Endothelial cell of umbilical vein (primary cell): ENCODE measurements at places on chromosomes 5 and 9. TPM values are rescaled to one million over a fixed set of nuclear protein-coding genes. Genes with fewer than 3 reads are reported as not detected.

TOR2A gene
- total RNA-seq = 17.1 and 19.3 TPM in 2 replicates

DNA sequence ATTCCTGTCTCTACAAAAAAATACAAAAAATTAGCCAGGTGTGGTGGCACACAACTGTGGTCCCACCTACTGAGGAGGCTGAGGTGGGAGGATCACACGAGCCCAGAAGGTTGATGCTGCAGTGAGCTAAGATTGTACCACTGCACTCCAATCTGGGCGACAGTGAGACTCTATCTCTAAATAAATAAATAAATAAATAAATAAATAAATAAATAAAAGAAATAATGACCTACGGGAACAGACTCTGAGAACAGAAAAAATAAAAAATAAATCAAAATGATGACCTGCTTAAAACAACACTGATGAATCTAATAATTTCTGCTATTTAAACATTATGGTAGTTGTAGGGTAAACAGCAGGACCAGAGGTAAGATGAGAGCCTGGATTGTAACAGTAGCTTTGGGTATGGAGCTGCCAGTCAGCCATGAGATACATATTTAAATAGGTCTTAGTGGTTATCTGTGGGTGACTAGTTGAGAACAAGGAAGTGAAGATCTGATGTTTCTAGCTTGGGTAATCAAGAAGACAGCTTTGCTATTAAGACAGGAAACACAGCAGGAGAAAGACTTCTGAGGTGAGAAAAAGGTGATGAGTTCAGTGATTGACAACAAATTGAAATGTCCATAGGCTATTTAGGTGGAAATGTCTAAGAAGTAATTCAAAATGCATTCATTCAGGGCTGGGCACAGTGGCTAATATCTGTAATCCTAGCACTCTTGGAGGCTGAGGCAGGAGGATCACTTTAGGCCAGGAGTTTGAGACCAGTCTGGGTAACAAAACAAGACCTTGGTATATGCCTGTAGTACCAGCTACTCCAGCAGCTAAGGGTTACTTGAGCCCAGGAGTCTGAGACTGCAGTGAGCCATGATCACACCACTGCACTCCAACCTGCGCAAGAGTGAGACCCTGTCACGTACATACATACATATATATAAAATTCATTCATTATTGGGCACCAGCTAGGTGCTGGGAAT is 11.0 kb downstream of the RNF145 start:
- DNase-seq = no peak
- H3K27me3 ChIP-seq = no peaks in the 10 kb centered on the region
- no peaks in the 10 kb centered on the region for H3K4me1 ChIP-seq
- H3K36me3 ChIP-seq = peaks cover 3% of the 10 kb centered on the region
- no peak overlapping the region for H3K27ac ChIP-seq

DNA sequence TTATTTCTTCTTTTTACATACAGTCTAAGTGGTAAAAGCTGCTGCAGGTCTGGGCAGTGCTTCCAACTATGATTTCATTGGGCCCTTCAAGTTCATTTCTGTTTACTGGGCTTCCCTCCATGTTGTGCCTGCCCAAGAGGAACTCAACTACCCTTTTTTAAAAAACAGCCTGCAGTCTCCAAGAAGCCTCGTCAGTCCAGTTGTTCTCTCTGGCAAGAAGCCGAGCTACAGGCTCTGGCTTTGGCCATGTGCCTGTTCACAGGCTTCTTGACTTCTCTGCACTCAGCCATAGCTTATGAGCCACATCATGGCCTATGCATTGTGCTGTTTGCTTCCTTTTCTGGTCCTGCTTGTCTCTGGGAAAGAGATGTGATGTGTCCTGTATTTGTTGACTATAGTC is 119.7 kb upstream of the PJA2 start:
- H3K27ac ChIP-seq = no peak overlapping the region
- DNase-seq = no peak
- H3K4me1 ChIP-seq = no peaks in the 10 kb centered on the region
- no peak overlapping the region for H3K4me3 ChIP-seq
- no peaks in the 10 kb centered on the region for H3K36me3 ChIP-seq

DNA sequence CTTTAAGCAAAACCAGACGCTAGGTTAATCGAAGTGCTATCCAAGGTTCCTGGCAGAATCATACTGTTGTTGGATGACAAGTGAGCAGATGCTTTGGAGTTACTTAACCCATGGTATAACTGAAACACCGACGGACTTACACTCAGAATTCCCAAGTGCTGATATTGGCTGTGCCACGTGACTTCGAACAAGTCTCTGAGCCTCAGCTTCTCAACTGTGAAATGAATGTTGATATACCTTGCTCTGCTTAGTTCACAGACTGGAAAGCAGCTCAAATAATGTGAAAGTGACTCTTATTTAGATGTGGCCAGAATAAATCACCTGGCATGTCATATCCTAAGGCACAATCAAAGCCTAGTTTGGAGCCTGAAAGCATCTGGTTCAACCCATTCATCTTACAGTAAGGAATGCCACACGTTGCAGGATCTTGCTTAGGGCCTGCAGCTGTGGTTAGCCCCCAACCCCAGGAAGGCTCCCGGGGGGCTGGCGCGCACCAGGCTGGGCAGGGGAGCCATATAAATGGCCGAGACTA is 759 bp downstream of the GEMIN5 start:
- no peaks in the 10 kb centered on the region for H3K36me3 ChIP-seq
- peak overlapping the region; percentile 95 for H3K4me3 ChIP-seq
- H3K27ac ChIP-seq = no peak overlapping the region
- DNase-seq = no peak
- H3K4me1 ChIP-seq = peaks cover 23% of the 10 kb centered on the region

- H3K27ac ChIP-seq = no peak overlapping the region
- no peaks in the 10 kb centered on the region for H3K27me3 ChIP-seq
- H3K36me3 ChIP-seq = no peaks in the 10 kb centered on the region
- no peak overlapping the region for H3K4me3 ChIP-seq
- no peaks in the 10 kb centered on the region for H3K4me1 ChIP-seq
Measured at GRCh38 chr5:151405334-151406160, 41.9 kb upstream of the SLC36A1 start.

CARD9 gene
- 0.16 and 0.71 TPM in 2 replicates for total RNA-seq

DNA sequence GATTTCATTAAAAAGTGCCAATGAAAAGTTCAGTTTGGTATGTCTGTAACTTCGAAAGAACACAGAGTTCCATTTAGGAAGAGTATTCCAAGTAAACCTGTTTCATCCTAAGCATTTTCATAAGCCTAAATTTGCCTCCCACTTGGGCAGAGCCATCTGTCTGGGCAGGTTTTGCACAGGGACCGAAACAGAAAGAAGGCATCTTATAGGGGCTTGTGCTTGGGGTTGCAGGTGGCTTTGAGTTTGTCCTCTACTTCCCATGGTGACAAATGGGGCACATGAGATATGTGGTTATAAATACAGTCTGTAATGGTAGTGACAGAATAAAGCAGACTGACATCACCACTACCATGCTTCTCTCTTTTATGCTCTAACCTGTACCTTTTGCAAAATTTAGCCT is 63.7 kb downstream of the MCTP1 start:
- no peaks in the 10 kb centered on the region for H3K36me3 ChIP-seq
- no peak overlapping the region for H3K4me3 ChIP-seq
- DNase-seq = no peak
- no peaks in the 10 kb centered on the region for H3K27me3 ChIP-seq

GRCh38 chr9:4594545-4594944 is 67.5 kb upstream of the PLPP6 start:
- no peak overlapping the region for H3K4me3 ChIP-seq
- DNase-seq = no peak
- H3K36me3 ChIP-seq = no peaks in the 10 kb centered on the region
- peaks cover 17% of the 10 kb centered on the region for H3K4me1 ChIP-seq
- H3K27me3 ChIP-seq = no peaks in the 10 kb centered on the region

DNA sequence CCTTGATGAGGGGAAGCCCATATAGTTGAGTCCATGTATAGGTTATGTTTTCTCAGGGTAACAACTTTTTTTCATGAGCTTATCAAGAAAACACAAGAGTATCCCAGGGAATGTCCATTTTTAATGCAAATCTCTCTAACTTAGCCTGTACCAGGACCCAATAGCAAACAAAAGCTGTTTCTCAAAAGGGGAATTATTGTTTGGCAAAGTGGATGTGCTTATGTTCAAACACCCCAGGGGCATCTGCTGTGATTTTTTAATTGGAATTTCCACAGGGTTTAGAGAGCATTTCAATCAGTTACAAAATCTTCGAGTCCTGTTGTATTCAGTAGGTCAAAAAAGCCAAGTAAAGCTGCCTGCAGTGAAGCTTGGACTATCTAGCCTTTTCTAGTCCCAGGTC is 33.4 kb upstream of the CSNK1G3 start:
- no peak overlapping the region for H3K4me3 ChIP-seq
- peaks cover 5% of the 10 kb centered on the region for H3K4me1 ChIP-seq
- no peak overlapping the region for H3K27ac ChIP-seq
- peaks cover 17% of the 10 kb centered on the region for H3K27me3 ChIP-seq
- DNase-seq = no peak

DNA sequence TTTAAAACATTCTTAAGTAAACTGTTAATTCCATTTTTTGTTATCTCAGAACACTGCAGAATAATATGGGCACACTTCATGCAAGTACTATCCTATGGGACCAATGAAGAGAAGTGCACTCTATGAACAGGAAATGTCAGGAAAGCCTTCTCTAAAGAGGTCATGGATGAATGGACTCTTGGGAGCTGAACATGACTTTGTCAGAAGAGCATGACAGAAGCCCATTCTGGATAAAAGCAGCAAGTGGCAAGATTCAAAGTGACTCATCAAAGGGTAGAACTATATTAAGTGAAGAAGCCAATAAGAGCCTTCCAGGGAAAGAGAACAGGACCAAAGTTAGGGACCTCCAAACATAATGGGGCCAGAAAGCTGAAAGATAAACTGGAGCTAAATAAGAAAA is 94.0 kb downstream of the RAPGEF6 start:
- H3K4me1 ChIP-seq = peaks cover 5% of the 10 kb centered on the region
- H3K27ac ChIP-seq = no peak overlapping the region
- DNase-seq = no peak
- no peaks in the 10 kb centered on the region for H3K36me3 ChIP-seq

DNA sequence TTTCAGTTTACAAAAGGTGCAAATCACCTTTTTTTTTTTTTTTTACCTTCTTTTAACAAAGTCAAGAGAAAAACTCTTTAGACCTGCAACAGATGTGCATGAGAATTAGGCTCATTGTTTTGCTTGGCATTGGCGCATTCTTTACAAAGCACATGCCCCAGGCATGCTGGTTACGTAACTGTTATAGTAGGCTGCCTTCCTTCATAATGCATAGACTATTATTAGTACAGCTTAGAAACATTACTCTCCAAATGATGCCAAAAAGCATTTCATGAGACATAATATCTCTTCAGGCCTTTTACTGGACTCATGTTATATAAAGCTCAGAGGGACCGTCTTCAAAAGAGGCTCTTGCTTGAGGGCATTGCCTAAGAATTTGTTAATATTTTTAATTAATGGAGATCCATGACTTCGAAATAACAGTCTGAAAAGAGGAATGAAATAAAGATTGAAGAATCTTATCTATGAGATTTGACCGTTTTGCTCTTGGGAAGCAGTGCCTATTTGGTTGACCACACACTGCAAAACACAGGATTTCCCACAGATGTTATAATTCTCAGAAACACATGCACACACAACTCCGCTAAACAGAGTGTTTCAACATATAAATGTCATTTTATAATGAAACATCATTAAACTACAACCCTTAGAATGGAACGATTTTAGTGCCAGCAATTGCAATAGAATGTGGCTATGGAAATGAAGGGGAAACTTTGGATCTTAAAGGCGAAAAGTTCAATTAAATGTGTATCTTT is 478.7 kb downstream of the PRR16 start:
- H3K27me3 ChIP-seq = no peaks in the 10 kb centered on the region
- H3K27ac ChIP-seq = no peak overlapping the region

DNA sequence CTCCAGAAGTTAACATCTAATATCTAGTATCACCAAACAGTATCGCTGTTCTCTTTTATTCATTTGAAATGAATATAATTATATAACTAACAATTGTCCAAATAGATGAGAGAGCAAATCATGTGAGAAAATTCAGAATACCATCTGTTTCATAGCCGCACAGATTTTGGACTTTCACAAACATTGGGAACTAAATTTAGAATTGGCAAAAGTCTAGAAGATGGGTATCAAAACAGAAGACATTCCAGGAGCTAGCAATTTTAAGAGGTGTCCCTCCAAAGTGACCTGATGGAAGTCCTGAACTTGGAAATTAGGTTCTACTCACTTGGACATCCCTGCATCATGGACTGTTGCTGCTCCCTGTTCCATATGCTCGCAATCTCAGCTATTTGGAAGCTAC is 57.0 kb upstream of the FSD1L start:
- no peak overlapping the region for H3K27ac ChIP-seq
- no peaks in the 10 kb centered on the region for H3K4me1 ChIP-seq
- no peak for DNase-seq
- H3K36me3 ChIP-seq = no peaks in the 10 kb centered on the region
- no peak overlapping the region for H3K4me3 ChIP-seq
- no peaks in the 10 kb centered on the region for H3K27me3 ChIP-seq

GRCh38 chr9:117302487-117302886 is 112.4 kb downstream of the ASTN2 start:
- DNase-seq = no peak
- no peaks in the 10 kb centered on the region for H3K27me3 ChIP-seq
- no peak overlapping the region for H3K27ac ChIP-seq
- H3K4me3 ChIP-seq = no peak overlapping the region
- H3K36me3 ChIP-seq = no peaks in the 10 kb centered on the region
- H3K4me1 ChIP-seq = no peaks in the 10 kb centered on the region

DNA sequence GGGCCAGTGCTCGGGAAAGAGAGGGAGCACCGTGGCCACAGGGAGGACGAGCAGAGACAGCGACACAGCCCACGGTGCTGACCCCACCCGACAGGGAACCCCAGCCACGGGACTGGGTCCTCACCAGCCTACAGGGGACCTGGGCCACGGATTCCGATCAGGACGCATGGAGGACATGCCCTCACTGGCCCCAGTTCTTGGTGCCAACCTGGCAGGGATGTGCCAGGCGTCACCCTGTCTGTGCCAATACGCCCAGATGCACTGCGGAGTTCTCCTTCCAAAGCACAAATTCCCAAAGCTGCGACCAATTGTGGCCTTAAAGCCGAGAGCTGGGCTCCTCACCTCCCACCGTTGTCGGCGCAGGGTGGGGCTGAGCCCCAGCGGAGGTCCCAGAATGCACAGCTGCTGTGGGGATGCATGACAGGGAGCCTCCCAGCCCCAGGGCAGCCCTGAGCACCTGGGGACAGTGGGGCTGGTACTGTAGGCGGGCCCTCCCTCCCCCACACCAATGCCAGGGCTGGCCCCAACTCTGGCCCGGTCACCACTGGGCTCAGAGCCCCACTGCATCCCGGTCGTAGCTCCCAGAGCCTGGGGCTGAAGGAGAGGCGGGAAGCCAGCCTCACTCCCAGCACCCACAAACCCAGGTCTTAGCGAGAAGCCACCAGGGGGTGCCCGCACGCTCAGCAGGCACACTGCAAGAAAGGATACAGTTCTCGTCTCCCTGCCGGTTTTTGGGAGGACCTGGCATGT is 44.2 kb downstream of the NKD2 start:
- no peak overlapping the region for H3K4me3 ChIP-seq
- no peaks in the 10 kb centered on the region for H3K4me1 ChIP-seq
- H3K27ac ChIP-seq = no peak overlapping the region
- peaks cover 2% of the 10 kb centered on the region for H3K36me3 ChIP-seq
- DNase-seq = no peak
- no peaks in the 10 kb centered on the region for H3K27me3 ChIP-seq

- H3K27me3 ChIP-seq = no peaks in the 10 kb centered on the region
- DNase-seq = peak; percentile 47
- no peak overlapping the region for H3K4me3 ChIP-seq
- no peaks in the 10 kb centered on the region for H3K36me3 ChIP-seq
Measured at GRCh38 chr5:17910318-17910717, 276.1 kb downstream of the TAF11L14 start.

- peak; percentile 78 for DNase-seq
- H3K4me3 ChIP-seq = peak overlapping the region; percentile 37
- peaks cover 3% of the 10 kb centered on the region for H3K36me3 ChIP-seq
- H3K27ac ChIP-seq = peak overlapping the region; percentile 82
Measured at GRCh38 chr9:14273696-14274121, 40.2 kb downstream of the NFIB start.

GDNF gene
- total RNA-seq = not detected in 2 replicates

AK1 gene
- total RNA-seq = 113 and 115 TPM in 2 replicates
